Vein endothelial cell (primary cell): ENCODE measurements at places on chromosomes 6 and 20. TPM values are rescaled to one million over a fixed set of nuclear protein-coding genes. Genes with fewer than 3 reads are reported as not detected.

WFDC12 gene
- total RNA-seq, result not detected in 2 replicates

RIMS4 gene
- not detected in 2 replicates for total RNA-seq

IMPG1 gene
- total RNA-seq, result 0.29 TPM in 1 of 2 replicates, not detected in the other

ZNF292 gene
- total RNA-seq, result 28.1 and 35.9 TPM in 2 replicates

THBS2 gene
- 1.1 and 2.0 TPM in 2 replicates for total RNA-seq

TRIM40 gene
- total RNA-seq, result not detected in 2 replicates

TMEM244 gene
- total RNA-seq, result not detected in 2 replicates

DNAH8 gene
- under 0.01 TPM in 2 replicates for total RNA-seq

ARMH2 gene
- not detected in 2 replicates for total RNA-seq

MYMX gene
- 0.96 and 0.98 TPM in 2 replicates for total RNA-seq

EPPIN gene
- not detected in 2 replicates for total RNA-seq

TREM1 gene
- not detected in 2 replicates for total RNA-seq

PTK6 gene
- total RNA-seq, result not detected in 2 replicates

CNKSR3 gene
- 10.8 and 13.8 TPM in 2 replicates for total RNA-seq

TGM2 gene
- total RNA-seq, result 938 and 1,115 TPM in 2 replicates

THEMIS gene
- total RNA-seq, result not detected in 2 replicates

DOK5 gene
- total RNA-seq, result 0.98 and 3.6 TPM in 2 replicates

DDO gene
- 0.33 TPM in 1 of 2 replicates, not detected in the other for total RNA-seq

PDE7B gene
- total RNA-seq, result 28.1 and 52.6 TPM in 2 replicates

PSMF1 gene
- 76.8 and 152 TPM in 2 replicates for total RNA-seq

TTLL9 gene
- total RNA-seq, result under 0.01 and 0.10 TPM in 2 replicates

CDSN gene
- under 0.01 TPM in 1 of 2 replicates, not detected in the other for total RNA-seq

KCNQ5 gene
- total RNA-seq, result under 0.01 and 0.10 TPM in 2 replicates

AIF1 gene
- not detected in 2 replicates for total RNA-seq

SLC22A16 gene
- total RNA-seq, result not detected in 2 replicates

SPTLC3 gene
- total RNA-seq, result 0.65 and 0.96 TPM in 2 replicates

GRM4 gene
- not detected in 2 replicates for total RNA-seq

FAM210B gene
- 52.1 and 54.2 TPM in 2 replicates for total RNA-seq

C20orf204 gene
- total RNA-seq, result 3.6 and 3.9 TPM in 2 replicates

SLC26A8 gene
- 0.38 TPM in 1 of 2 replicates, not detected in the other for total RNA-seq

NKAIN4 gene
- not detected in 2 replicates for total RNA-seq

NR2E1 gene
- total RNA-seq, result not detected in 2 replicates

CDH26 gene
- 0.10 TPM in 1 of 2 replicates, not detected in the other for total RNA-seq

IER3 gene
- total RNA-seq, result 103 and 186 TPM in 2 replicates

PKIB gene
- 0.33 TPM in 1 of 2 replicates, not detected in the other for total RNA-seq

MAK gene
- total RNA-seq, result under 0.01 TPM in 2 replicates

ARFRP1 gene
- total RNA-seq, result 22.9 and 28.1 TPM in 2 replicates

IFNGR1 gene
- total RNA-seq, result 66.3 and 73.2 TPM in 2 replicates

MRAP2 gene
- total RNA-seq, result 3.6 and 3.8 TPM in 2 replicates

MCHR2 gene
- total RNA-seq, result not detected in 2 replicates

TOX2 gene
- total RNA-seq, result 3.9 and 4.2 TPM in 2 replicates

GPR6 gene
- not detected in 2 replicates for total RNA-seq

SNAP91 gene
- 0.33 and 0.57 TPM in 2 replicates for total RNA-seq

ZBTB9 gene
- total RNA-seq, result 5.3 and 7.8 TPM in 2 replicates

ZSCAN23 gene
- 0.33 and 1.8 TPM in 2 replicates for total RNA-seq

RNASET2 gene
- total RNA-seq, result 5.6 and 9.1 TPM in 2 replicates

PLA2G7 gene
- total RNA-seq, result under 0.01 and 0.19 TPM in 2 replicates

BNIP5 gene
- not detected in 2 replicates for total RNA-seq

PPP1R3G gene
- 0.38 and 0.98 TPM in 2 replicates for total RNA-seq

RAD21L1 gene
- total RNA-seq, result not detected in 2 replicates

SYTL3 gene
- 1.1 and 1.3 TPM in 2 replicates for total RNA-seq

PCSK2 gene
- total RNA-seq, result not detected in 2 replicates

MYBL2 gene
- total RNA-seq, result 24.5 and 28.0 TPM in 2 replicates

ULBP2 gene
- total RNA-seq, result 6.2 and 8.0 TPM in 2 replicates

GPX5 gene
- total RNA-seq, result not detected in 2 replicates
